Activated CD8-positive, alpha-beta T cell treated with anti-CD3 and anti-CD28 coated beads, Interleukin-2, amount 10 ng/mL, durations not matched to agents 7 days and 5 days (primary cell): ENCODE measurements at places on chromosomes 5 and 9.
A peak's percentile ranks its signal among the peaks of the same experiment; 100 is the strongest.

- no peak for DNase-seq
These were observed 20.9 kb downstream of the SLC6A18 start for GRCh38 chr5:1245905-1246576.

DNA sequence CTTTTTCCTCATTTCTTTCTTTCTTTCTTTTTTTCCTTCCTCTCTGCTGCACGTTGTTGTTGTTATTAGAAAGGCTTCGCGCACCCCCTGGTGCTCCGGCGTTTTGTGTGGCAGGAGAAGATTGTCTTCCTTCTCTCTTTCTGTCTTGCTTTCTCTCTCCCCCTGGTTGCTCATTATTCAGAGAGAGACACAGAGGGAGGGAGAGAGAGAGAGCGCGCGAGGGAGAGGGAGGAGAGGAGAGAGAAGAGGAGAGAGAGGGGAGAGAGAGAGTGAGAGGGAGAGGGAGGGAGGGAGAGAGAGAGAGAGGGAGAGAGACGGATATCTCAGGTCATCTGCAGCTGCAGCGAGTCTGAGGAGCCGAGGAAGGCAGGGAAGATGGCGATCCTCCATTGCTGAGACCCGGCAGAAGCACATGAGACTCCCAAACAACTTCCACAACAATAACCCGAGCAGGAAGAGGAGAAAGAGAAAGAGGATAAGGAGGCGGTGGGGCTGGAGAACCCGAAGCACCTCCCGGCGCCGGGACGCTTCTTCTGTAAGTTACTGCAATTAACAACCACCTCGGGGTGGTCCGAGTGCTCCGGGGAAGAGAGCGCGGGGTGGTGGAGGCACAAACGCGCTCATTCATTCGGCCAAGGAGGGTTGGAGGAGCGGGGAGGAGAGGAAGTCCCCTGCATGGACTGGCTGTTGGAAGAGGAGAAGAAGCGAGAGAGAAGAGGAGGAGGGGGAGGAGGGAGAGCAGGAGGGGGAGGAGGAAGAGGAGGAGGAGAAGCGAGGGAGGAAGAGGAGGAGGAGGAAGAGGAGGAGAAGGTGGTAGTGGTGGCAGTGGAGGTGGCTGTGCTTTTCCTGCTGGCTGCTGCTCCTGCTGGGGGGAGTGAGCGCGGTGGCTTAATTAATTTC lies at the start of gene ZNF462:
Gene ZNF462, plus strand, starts transcription at position 346 of the 900 bp plus-strand sequence. CDS start 60,218 bp downstream, outside the sequence.
- no peak for DNase-seq

DNA sequence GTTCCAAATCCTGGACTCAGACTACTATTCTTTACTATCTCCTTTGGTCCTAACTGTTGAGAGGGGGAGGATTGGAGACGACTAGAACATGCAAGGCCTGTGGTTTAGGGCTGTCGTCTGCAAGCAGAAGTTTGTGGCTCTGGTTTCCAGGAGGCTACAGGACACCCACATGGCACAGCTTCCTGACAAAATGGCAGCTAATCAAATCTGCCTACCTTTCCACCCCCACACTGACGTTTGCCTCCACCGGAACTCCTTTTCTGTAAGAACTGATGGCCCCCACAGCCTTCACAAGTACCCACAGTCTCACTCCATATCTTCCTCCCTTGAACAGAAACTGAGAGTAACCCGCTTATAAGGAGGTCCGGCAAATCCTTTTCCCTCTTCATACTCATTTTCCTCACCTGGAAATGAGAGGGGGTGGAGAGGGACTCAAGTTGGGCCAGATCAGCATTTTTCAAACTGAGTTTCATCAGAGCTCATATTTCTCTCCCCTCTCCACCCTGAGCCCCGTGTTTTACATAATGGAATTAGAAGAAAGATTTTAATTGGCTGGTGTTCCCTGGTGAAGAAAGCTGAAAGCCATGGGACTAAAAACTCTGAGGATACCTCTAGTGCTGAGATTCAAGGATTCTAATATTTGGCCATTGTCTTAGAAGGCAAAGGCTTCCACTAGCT lies 5.2 kb downstream of the SLC31A2 start:
- peak; percentile 72 for DNase-seq

DNA sequence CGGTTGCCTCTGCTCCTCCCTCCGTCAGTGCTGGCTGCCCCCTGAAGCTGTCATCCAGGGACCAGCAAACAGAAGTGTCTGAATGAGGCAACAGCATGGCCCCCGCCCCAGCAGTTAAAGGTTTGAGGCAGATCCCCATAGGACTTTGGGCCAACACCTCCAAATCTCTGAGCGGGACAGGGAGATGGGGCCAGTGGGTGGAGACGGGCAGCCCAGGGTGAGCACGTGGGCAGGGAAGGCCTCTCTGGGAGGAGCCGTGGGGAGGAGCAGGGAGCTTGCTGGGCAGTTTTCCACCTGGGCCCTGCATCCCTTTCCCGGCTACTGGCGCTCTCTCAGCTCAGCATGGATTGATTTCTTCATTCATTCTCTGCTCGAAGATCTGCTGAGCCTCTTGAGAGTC lies 39.1 kb upstream of the NOTCH1 start:
- no peak for DNase-seq

DNA sequence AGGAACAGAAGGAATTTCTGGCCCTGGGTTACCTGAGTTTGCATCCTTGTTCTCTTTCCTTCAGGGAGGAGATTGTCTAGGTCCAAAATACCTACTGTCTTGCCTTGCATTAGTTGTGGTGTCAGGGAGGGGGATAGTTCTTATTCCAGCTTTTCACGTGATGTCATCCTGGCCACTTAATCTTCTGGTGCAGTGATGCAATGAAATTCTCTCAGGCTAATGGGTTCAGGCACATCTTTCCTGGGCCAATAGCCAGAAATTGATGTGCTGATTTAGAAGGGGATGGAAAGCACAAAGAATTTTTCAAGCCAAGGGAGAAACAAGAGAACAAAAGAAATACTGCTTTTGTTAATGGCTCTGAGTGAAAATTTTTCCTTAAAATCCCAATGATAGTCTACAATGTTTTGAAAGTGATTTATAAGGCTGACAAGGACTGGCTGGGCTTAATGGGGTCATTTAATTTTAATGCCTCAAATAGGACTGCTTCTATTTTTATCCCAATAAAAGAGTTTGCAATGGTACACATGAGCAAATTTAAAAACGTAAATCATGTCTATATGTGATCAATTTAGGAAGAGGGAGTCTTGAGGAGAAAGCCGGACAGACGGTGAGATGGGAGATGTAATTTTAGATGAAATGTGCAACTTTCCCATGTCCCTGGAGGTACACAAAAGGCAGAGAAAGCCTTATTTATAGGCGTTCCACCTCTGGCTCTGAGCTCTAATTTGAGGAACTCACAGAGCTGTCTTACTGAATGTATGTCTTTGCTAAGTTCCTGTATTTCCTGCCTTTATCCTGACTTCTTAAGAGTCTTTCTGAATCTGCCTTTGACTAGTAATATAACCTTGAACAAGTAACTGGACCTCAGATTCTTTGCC lies 89.3 kb upstream of the SV2C start:
- DNase-seq = no peak

DNA sequence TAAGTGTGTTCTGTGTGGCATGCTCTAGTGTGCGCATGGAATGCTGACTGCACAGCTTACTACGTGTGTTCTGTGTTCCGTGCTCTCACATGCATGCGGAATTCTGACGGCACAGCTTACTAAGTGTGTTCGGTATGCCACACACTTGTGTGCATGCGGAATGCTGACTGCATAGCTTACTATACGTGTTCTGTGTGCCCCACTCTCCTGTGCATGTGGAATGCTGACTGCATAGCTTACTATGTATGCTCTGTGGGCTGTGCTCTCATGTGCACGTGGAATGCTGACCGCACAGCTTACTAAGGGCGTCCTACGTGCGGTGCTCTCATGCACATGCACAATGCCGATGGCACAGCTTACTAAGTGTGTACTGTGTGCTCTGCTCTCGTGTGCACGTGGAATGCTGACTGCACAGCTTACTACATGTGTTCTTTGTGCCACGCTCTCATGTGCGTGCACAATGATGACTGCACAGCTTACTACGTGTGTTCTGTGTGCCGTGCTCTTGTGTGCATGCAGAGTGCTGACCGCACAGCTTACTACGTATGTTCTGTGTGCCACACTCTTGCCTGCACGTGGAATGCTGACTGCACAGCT lies 548.9 kb downstream of the IRX1 start:
- DNase-seq = no peak

DNA sequence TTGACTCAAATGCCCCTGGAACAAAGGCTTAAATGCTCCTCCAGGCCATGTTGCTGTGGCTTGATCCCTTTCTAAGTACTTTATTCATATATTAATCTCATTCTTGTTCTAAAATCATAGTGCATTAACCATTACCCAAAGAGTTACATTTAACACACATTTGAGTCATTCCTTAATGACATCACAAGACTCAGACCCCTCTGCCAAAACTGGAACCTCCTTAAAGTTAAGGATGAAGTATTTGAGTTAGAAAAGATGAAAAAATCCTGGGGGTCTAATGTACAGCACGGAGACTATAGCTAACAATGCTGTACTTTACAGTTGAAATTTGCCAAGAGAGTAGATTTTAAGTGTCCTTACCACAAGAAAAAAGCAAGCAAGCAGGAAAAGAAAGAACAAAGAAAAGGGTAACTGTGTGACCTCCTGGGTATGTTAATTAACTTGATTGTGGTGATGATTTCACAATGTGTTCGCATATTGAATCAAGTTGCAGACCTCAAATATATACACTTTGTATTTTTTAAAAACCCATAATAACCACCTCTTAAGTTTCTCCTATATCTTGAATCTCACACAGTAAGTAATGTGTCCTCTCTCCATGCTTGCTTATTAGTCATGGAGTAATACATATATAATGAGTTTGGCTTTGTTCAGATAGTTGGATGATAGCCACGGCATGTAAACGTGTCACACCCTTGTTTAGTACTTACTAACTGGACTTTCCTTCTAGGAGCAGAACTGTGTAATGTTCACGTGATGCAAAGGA lies 376.9 kb downstream of the SEMA5A start:
- DNase-seq = no peak

- no peak for DNase-seq
These were observed 98.9 kb downstream of the DAB2IP start for GRCh38 chr9:121750259-121750714.

- no peak for DNase-seq
These were observed 189.1 kb upstream of the CDH12 start for GRCh38 chr5:23042226-23042625.

GRCh38 chr9:122929796-122930354 lies 1.4 kb downstream of the ZBTB26 start:
- DNase-seq = no peak

DNA sequence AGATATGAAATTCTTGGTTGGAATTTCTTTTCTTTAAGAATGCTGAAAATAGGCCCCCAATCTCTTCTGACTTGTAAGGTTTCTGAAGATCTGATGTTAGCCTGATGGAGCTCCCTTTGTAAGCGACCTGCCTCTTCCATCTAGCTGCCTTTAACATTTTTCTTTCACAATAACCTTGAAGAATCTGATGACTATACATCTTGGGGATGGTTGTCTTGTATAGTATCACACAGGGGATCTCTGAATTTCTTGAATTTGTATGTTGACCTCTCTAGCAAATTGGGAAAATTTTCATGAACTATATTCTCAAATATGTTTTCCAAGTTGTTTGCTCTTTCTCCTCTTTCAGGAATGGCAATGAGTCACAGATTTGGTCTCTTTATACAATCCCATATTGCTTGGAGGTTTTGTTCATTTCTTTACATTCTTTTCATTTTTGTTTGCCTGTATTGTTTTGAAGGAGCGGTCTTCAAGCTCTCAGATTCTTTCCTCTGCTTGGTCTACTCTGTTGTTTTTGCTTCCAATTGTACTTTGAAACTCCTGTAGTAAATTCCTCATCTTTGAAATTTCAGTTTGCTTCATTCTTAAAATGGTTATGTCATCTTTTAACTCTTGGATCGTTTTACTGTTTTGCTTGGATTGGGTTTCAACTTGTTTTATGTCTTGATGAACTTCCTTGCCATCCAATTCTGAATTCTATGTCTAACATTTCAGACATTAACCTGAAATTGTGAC lies 245.2 kb upstream of the TARS1 start:
- DNase-seq = no peak

DNA sequence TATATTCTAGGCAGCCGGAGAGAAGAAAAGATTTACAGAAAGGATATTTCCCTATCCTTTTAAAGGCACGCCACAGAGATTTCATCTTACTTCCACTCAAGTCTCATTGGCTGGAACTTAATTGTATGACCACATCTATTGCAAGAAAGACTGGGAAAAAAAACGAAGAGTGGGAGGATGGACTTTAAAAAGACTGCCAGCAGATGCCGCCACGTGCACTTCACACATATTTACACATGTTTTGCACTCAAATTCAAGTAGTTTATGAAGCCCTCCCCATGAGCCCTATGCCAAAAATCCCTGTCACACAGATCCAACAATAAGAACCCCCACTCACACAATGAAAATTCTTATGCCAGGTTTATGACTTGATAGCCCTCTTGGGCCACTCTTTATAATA lies 138.5 kb upstream of the TYRP1 start:
- DNase-seq = no peak

DNA sequence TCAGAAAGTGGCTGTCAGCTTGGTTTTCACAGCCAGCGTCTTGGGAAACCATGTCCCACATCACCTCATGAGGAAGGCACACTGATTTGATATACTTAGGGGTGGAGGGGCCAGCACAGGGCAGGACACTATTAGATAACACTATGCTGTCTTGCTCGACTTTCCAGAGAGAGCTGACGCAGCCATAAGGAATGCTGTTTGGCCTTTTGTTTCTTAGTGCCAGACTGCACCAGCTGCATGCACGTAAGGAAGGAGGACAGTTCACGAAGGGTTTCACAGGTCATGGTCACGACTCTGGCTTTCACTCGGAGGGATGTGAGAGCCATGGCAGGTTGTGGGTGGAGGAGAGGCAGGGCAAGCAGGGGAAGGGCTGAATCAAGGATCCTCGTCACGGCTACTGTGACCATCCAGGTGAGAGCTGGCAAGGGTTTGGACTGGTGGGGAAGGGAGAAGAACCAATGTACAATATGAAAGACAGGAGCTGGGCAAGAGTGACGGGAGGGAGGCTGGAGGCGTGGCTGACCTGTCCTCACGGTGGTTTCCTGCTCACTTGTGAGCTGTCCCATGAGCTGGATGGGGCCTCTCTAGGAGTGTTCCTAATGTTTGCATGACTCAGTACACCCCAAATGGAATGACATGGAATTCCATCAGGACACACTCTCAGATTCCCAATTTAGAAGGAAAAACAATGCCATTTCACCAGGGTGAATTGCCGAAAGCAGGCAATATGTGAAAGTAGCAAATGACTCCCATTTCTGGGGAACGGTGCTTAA lies 61.7 kb downstream of the OTULIN start:
- no peak for DNase-seq
